NCI-H524 (cell line): ENCODE measurements at places on chromosomes 7 and 10.

DNA sequence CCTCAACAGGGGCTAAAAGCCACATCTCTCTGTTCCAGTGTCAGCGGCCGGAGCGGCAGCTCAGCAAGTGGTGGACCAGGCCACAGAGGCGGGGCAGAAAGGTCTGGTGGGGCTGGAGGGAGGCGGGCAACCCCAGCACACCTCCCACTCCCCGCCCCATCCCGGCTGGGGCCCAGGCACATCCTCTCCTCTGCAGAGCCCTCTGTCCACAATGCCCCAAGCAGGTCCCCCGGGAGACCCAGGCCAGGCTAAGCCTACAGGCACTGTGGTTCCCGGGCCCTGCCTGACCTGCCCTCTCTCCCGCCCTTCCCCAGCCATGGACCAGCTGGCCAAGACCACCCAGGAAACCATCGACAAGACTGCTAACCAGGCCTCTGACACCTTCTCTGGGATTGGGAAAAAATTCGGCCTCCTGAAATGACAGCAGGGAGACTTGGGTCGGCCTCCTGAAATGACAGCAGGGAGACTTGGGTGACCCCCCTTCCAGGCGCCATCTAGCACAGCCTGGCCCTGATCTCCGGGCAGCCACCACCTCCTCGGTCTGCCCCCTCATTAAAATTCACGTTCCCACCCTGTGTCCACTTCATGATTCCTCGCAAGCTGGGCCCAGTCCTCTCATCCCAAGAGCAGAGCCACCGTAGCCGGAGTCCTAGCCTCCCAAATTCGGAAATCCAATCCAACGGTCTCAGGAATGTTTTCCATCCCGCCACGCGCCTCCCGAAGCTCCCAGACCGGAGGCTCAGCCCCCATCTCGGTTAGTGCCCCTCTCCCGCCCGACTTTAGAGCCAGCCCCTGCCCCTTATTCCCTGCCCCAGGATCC is 2.1 kb downstream of the ADIRF start:
- no peak for DNase-seq

DNA sequence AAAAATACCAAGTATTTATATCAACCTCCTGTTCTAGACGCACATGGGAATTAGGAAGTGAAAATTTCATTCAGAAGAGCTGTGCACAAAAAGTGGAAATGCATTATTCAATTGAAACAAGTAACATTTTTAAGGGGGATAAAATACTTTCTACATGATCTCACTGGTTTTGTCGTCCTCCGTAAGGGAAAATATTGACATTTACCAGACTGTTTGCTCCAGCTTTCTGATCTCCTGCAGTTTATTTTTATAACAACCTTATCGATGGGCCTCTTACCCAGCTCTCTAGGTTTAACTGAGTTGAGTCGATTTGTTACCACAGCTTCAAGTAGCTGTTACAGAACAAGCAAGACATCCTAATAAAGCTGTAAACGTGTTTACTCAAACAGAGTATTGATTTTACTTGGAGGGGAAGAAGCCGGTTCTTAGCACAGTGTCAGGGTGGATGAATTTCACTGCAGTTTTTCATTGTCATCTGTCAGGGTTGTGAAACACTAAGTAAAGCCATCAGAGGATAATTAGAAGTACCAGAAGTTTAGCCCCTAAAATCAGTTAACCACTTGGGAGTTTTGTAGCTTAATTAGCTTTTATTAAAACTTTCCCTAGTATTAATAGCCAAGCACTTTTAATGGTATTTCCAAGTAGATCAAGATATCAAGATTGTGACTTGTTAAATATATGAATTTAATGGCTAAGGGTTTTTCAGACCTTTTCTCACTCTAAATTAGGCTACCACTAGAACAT is 142.6 kb upstream of the KAT6B start:
- no peak for DNase-seq

DNA sequence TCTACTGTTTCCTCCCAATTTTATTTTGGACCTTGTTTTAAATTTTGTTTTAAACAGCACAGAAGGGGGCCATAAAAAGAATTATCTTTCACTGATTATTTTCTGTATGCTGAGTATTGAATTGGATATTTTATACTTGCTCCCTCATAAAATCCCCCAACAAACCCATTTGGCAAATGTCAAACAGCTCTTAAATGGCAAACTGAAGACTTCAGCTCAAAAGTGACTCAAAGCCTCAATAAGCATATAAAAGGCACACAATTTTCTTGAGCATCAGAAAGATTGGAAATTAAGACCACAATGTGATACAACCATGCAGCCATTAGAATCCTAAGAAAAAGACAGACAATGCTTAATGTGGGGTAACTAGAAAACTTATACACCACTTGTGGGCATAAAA is 199.2 kb downstream of the SEMA3E start:
- no peak for DNase-seq

- no peak for DNase-seq
Observed at GRCh38 chr7:91993976-91994375, 53.3 kb downstream of the AKAP9 start.

DNA sequence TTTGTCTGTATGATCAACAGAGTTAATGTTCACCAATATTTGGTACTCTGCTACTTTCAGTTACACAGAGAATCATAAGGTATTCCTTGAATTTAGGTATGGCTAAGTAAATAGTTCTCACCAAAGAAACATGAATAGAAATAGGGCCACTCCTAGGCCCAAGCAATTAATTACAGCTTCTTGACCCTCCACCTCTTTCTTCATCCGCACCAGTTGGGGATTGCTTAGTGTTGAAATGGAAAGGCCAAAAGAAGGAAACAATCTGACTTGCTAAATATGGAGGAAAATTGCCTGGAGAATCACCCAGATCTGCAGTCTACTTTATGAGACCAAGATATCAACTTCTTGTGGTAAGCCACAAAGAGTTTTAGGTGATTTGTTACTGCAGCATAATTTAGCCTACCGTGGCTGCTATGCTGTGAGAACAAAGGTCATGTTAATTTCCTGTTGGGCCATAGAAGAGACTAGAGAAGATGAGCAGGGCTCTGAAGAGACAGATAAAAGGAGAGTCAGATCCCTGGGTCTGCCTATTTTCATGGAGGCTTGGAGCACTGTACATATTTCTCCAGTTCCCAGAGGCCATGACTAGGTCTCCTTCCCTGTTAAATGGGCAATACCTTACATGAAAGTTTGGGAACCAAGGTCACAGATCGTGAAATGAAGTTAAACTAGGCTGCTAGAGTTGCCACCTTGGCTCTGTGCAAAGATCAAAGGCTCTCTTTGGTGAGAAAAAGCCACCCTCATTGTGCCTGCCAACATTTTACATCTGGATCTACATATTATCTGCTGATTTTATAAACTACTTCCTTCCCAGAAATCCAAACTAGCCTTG is 93.3 kb upstream of the GDF10 start:
- no peak for DNase-seq

GRCh38 chr7:24702755-24703154 is 54.5 kb downstream of the GSDME start:
- no peak for DNase-seq

DNA sequence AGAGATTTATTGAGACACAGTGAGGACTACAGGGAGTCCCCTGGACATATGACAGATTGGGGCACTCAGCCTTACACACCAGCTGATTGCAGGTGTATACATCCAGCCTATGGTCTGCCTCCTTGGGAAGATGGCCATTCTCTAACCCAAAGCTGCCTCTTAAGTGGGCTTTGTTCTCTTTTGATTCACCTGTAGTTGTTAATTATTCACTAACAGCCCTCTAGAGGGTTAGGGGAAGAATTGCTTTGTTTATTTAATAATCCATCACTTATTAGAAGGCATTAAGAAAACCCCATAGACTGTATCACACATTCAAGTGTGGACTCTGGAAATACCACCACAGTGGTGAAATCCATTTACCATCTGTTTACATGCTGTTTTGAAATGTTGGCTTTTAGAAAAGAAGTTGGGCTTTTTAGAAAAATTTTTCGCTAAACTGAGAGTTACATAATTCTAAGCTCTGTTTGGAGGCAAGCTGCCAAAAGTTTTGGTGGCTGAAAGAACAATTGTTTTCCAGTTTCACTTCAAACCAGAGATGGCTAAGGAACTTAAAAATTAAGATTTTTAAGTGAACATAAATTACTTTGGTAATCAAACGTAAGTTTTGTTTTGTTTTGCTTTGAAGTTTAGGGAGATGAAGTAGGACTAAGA is 379.1 kb downstream of the ADRA2A start:
- no peak for DNase-seq

GRCh38 chr10:72542396-72542815 is 83.5 kb downstream of the MICU1 start:
- DNase-seq, result peak; percentile 80

DNA sequence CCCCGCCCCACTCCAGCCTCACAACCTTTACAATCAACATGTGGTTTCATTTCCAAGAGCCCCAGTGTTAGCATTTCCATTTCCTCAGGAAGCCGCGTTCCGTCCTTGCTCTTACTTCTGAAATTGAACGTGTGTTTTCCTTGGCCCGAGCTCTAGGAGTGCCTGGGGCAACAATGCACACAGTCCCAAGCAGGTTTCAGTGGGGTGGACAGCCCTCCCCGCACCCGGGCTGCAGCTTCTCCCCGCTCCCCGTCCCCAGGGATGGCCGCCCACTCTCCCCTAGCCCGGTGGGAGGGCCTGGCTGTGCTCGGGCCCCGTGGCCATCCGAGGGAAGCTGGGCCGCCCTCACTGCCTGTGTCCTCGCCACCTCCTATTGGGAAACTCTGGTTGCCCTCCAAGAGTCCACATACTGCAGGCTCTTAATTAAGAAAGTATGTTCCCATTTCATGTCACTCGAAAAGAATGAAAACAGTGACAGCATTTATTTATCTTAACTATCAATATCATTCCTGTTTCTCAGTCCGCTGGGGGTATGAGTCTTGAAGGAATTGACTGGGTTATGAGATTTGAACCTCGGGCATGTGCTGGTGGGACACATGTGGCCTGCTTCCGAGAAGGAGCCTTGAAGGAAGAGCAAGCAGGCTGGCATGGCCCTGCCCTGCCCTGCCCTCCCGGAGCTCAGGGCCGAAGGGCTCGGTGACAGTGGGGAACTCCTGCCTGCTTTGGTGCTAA is 163.8 kb downstream of the GRK5 start:
- DNase-seq, result no peak

- no peak for DNase-seq
Observed at GRCh38 chr7:155516466-155516865, 29.9 kb downstream of the CNPY1 start.

GRCh38 chr7:92633211-92633906 is 43.2 kb upstream of the FAM133B start:
- DNase-seq, result no peak

GRCh38 chr10:6071181-6072175 is 9.3 kb upstream of the IL2RA start:
- DNase-seq, result no peak
